ENCODE measurements at places on chromosomes 3 and 15. TPM values are rescaled to one million over a fixed set of nuclear protein-coding genes. Genes with fewer than 3 reads are reported as not detected.

SEMA3G gene
- total RNA-seq: under 0.01 TPM

UBE3A gene
- total RNA-seq: 33.6 TPM

RTP1 gene
- total RNA-seq: not detected

HYAL1 gene
- total RNA-seq: 6.1 TPM

SLC22A13 gene
- total RNA-seq: not detected

TBC1D23 gene
- 32.7 TPM for total RNA-seq

CHRM5 gene
- not detected for total RNA-seq

ENTPD3 gene
- total RNA-seq: not detected

MED12L gene
- total RNA-seq: 1.8 TPM

IL17RE gene
- total RNA-seq: 0.54 TPM

ZWILCH gene
- 8.3 TPM for total RNA-seq

CLDND1 gene
- 97.7 TPM for total RNA-seq

MAP6D1 gene
- total RNA-seq: under 0.01 TPM

CYP1A2 gene
- total RNA-seq: not detected

PLA2G4B gene
- total RNA-seq: 0.32 TPM

MRPS25 gene
- 51.4 TPM for total RNA-seq

EXD1 gene
- not detected for total RNA-seq

NRROS gene
- 1.3 TPM for total RNA-seq

PP2D1 gene
- total RNA-seq: not detected

TMEM158 gene
- total RNA-seq: 26.5 TPM

PIF1 gene
- 5.8 TPM for total RNA-seq

ARNT2 gene
- total RNA-seq: 6.1 TPM

CHRNA3 gene
- not detected for total RNA-seq

GOLGA6L7 gene
- total RNA-seq: not detected

FNDC3B gene
- 136 TPM for total RNA-seq

HAUS2 gene
- 64.6 TPM for total RNA-seq

MNS1 gene
- 0.72 TPM for total RNA-seq

TIMP4 gene
- total RNA-seq: 17.1 TPM

GHSR gene
- total RNA-seq: not detected

SQOR gene
- 30.3 TPM for total RNA-seq

FAM107A gene
- 7.0 TPM for total RNA-seq

MAP2K1 gene
- total RNA-seq: 56.9 TPM

PTH1R gene
- total RNA-seq: 13.5 TPM

TIGIT gene
- 0.32 TPM for total RNA-seq

FBLN2 gene
- 485 TPM for total RNA-seq

OCA2 gene
- total RNA-seq: not detected

IMPDH2 gene
- 213 TPM for total RNA-seq

EPHB1 gene
- 0.16 TPM for total RNA-seq

GRIP2 gene
- total RNA-seq: under 0.01 TPM

PRKCI gene
- 45.8 TPM for total RNA-seq

ZDHHC3 gene
- 54.0 TPM for total RNA-seq

LRRC3B gene
- total RNA-seq: not detected

RYR3 gene
- total RNA-seq: not detected

GOLGA8J gene
- total RNA-seq: not detected

MYL3 gene
- total RNA-seq: 1.4 TPM

ATP10A gene
- 0.97 TPM for total RNA-seq

RTP4 gene
- 0.18 TPM for total RNA-seq

DAZL gene
- not detected for total RNA-seq

IQCH gene
- total RNA-seq: 2.3 TPM

ZBTB47 gene
- 23.5 TPM for total RNA-seq

VWA5B2 gene
- total RNA-seq: not detected

ATP13A4 gene
- total RNA-seq: not detected

FANCD2 gene
- 12.5 TPM for total RNA-seq

BFSP2 gene
- not detected for total RNA-seq

VILL gene
- 5.8 TPM for total RNA-seq

GASK1A gene
- under 0.01 TPM for total RNA-seq

PRR20G gene
- not detected for total RNA-seq

Measured in cardiac atrium fibroblast (primary cell).